ENCODE measurements at places on chromosomes 1 and 21.

GRCh38 chr21:41578083-41578482 is 70.1 kb upstream of the TMPRSS2 start:
- DNase-seq: no peak

- DNase-seq: no peak
Measured at GRCh38 chr1:234913278-234913649, 215.4 kb downstream of the TOMM20 start.

DNA sequence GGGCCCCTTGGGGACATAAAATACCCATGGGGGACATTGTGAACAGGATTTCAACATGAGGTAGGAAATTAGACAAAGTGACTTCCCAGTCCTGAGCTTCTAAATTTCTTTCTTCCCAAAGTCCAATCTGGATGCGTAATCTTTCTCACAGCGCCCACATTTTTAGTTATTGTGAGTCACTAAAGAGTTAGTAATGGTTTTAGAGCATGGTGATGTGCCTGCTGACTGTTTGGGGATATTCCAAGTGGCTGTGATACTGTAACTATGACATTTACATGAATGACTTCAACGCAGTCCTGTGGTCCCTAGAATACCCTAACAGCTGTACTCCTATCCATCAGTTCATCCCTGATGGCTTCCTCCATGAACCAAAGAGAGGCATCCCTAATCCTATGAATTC is 224.0 kb upstream of the COA6 start:
- no peak for DNase-seq

GRCh38 chr1:114446198-114446597 is 64.8 kb downstream of the TRIM33 start:
- DNase-seq: no peak

DNA sequence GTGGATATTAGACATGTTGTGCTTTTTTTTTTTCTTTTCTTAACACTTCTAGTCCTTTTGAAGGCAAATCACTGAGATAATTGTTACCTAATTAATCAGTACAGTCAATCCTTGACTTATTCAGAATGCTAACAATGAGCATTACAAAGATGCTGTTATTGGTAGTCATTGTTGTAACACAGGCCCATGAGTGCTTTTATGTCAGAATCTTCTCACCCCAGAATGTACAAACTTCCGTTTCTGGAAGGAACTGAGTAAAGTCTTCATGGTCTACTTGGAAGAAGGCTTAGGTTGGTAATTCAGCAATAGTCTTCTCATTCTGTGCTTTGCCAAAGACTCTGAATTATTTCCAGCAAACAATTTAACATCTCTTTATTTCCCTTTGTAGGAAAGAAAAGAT is 3.1 kb downstream of the KCNK1 start:
- DNase-seq: no peak

GRCh38 chr1:214418391-214418790 is 133.0 kb downstream of the PTPN14 start:
- no peak for DNase-seq

DNA sequence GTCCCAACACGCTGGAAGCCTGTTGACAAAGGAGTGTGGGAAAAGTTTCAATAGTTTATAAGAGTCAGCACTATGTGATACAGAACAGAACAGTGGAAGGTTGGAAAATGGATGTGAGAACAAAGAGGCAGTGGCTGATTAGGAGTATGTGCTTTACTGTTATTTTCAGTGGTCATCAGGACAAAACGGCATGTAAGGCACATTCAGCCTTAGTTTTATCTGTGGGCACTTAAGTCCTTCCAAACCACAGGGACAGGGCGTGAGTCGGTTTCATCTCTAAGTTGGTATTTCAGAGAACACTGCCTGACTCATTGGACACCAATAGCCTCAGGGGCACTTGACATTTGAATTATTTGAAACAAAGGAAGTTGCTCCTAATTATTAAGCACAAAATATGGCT is 306.9 kb downstream of the ASTN1 start:
- no peak for DNase-seq

DNA sequence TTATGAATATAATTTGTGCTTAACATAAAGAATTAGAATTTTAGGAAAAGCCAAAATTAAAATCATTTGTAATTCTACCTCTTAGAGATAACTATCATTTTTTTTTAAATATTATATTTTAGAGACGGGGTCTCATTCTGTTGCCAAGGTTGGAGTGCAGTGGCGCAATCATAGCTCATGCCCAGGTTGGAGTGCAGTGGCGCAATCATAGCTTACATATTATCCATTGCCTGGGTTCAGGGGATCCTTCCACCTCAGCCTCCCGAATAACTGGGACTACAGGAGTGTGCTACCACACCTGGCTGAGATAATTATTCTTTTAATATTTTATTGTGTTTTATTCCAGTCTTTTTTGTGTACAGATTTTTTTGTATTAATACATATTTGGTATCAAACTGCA is 8.3 kb downstream of the RASAL2 start:
- no peak for DNase-seq

GRCh38 chr1:244089561-244089960 is 38.5 kb downstream of the ZBTB18 start:
- no peak for DNase-seq

- no peak for DNase-seq
Measured at GRCh38 chr1:110319332-110320167, 19.6 kb upstream of the RBM15 start.

DNA sequence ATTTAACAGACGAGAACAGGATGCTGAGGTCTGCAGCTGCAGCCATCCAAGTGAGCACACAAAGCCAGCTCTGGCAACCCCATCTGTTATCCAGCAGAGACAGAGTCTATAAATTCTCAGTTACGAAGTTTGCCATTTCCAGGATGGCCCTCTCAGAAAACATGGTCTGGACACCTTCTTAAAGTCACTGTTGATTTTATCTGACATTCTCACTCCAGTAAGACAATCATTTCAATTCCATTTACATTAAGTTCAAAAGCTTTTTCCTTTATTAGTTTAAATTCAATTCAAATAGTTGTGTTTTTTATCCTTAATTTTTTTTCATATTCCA is 125.5 kb downstream of the DMRTB1 start:
- no peak for DNase-seq

DNA sequence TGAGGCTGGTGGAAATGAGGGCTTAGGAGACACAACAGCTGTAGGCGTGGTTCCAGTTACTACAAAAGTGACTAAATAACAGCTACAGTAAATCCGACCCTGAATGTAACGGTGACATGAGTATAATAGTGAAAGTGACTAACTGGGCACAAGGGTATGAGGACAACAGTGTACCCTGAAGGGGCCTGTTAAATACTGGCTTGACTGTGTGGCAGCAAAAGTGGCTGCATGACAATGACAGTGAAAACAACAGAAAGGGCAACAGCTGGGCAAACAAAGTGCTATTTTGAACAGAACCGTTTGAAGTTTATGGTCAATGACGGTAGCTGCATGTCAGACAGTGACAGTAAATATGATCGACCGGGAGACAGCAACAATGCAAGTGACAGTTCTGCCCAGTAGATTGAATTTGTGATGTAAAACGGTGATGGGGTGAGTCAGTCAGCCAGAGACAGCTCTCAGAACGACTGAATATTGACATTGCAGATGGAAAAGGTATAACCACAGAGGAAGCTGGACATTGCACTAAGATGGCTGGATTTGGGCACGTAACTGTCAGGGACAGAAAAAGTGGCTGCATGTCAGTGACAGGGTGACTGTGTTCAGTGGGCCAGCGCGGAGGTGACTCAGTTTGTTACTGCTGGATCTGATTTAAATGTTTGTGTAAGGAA is 1.2 kb upstream of the ZBTB40 start:
- no peak for DNase-seq

DNA sequence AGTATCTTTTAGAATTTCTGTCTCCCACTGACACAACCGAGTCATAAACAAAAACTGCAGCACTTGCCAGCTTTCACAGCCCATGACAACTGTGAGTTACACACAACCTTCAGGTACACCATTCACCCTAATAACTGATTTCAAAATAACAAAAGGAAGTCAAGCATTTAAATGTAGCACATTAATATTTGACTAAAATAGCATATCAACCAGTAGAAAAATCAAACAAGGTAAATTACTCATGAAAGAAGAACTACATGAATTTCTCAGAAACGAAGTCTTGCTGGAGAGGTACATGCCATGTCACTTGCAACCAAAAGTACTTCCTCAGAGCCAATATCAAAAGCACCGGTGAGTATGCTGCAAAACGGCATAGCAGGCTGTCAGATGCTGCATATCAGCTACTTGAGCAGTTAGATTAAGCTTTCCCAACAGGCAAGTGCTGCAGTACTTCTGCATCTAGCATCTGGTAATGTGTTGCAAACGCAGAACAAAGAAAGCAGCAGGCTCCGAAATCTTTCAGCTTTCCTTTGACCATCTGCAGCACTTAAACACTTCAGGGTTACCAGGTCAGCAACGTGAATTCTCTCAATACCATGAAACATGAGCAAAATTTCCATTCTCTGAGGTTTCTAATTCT is 223.2 kb downstream of the SMYD3 start:
- no peak for DNase-seq
